ENCODE measurements at places on chromosomes 11 and 22. TPM values are rescaled to one million over a fixed set of nuclear protein-coding genes. Genes with fewer than 3 reads are reported as not detected.
A peak's percentile ranks its signal among the peaks of the same experiment; 100 is the strongest.

DNA sequence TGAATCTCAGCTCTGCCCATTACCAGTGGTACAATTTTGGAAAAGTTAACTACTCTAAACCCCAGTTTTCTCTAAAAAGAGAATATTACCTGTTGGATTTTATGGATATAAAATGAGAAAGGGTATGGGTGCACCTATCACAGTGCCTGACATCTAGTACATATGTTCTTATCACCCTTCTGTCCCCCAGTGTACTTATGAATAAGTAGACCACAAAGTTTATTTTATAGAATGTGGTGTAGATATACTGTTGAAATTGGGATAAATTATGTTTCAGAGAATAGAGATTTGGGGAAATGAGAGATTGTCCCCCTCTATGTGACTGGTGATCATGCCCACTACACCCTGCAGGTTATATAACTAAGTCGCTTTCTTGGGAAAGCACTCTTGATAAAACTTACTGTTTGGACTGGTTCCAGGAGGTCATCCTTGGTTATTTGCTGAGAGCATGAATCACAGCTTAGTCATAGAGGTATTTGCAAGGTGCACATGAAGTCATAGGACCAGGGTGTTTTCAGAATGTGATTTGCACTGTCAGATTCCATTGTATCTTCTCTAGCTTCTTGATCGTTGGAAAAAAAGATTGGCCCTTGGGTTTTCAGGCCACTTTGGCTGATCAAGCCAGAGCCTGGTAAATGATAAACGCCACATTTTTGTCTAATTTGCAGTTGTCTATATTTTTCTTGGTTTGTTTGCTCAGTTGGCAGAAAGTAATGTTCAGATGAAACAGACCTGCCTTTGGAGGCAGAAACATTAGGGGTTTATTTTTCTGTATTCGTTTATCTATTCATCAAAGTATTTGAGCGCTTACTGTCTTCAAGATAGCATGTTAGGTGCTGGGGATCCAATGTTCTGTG is 21.3 kb downstream of the STX3 start:
- peak; percentile 93 for DNase-seq

GRCh38 chr11:31560842-31561476 is 51.4 kb downstream of the ELP4 start:
- no peak for DNase-seq

DNA sequence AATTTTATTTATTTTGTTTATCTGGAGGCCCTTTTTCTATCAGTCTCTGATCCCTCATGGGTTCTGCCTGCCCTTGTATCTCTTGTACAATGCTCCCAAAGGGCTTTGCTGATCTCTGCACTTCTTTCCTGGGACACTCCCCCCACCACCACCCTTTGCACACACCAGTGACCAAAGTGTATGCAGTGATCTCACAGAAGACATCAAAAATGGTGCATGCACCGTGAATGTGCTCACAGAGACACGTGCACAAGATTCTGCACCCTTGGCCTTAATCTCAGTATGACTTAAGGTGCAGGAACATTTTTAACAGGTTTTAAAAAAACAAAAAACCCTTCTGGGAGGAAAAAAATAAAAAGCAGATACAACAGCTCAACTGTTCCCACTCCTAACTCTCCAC is 12.2 kb upstream of the ADSL start:
- DNase-seq = no peak

DNA sequence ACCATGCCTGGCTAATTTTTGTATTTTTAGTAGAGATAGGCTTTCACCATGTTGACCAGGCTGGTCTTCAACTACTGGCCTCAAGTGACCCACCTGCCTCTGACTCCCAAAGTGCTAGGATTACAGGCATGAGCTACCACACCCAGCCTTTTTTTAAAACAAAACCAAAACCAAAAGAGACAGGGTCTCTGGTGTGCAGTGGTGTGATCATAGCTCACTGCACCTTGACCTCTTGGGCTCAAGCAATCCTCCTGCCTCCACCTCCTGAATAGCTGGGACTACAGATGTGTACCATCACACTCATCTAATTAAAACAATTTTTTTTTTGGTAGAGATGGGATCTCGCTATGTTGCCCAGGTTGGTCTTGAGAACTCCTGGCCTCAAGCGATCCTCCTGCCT is 77.7 kb downstream of the PTPRJ start:
- no peak for DNase-seq

Gene LRRC10B
- not detected for total RNA-seq

DNA sequence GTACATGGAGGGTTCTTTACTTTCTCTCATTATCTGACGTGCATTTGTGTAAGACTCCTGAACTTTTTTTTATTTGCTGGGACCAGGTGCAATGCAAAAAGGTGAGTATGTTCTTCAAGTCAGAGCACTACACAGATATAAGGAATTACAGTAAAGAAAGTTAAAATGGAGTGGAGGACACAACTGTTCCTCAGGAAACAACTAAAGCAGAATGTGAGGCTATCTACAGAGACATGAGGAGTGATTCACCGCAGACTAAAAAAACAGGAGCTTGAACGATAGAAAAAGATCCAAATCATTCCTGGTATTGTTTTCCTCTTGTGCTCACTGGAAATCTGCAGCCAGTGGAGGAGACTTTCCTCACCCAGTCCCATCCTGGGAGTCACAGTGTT is 106.2 kb downstream of the ABTB2 start:
- DNase-seq = no peak

GRCh38 chr22:29726512-29727130 is 6.8 kb downstream of the CABP7 start:
- no peak for DNase-seq

Gene PRAME
- not detected for total RNA-seq

Gene ELF5
- total RNA-seq = not detected

DNA sequence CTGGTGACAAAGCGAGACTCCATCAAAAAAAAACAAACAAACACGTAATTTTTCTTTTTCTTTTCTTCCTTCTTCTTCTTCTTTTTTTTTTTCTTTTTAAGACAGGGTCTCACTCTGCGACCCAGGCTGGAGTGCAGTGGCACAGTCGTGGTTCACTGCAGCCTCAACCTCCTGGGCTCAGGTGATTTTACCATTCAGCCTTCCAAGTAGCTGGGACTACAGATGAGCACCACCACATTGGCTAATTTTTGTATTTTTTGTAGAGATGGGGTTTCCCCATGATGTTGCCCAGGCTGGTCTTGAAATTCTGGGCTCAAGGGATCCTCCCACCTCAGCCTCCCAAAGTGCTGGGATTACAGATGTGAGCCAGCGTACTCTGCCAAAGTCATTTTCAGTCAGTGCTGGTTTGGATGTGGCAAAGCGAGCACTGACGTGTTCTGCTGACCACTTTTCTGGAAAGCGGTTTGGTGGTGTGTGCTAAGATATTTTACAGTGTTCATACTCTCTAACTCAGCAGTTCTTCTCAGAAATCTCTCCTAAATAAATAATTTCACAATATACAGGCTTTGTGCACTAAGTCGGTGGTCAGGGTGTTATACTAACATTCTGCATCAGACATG is 10.7 kb downstream of the FAM118A start:
- DNase-seq = peak; percentile 46

GRCh38 chr11:122601141-122602125 is 54.1 kb upstream of the UBASH3B start:
- DNase-seq = peak; percentile 41

Gene UPK3A
- total RNA-seq = not detected

Gene OR56B1
- not detected for total RNA-seq

Gene MUC2
- not detected for total RNA-seq

- DNase-seq = peak; percentile 33
Measured at GRCh38 chr11:34600339-34601084, 20.4 kb upstream of the EHF start.

GRCh38 chr11:57761301-57762234 is at the start of gene CTNND1:
Gene CTNND1 (plus strand): TSS chr11:57761802. CDS start chr11:57791479, 29,677 bp downstream.
- DNase-seq = peak; percentile 97

Gene LDHAL6A
- not detected for total RNA-seq

Gene YPEL4
- under 0.01 TPM for total RNA-seq

DNA sequence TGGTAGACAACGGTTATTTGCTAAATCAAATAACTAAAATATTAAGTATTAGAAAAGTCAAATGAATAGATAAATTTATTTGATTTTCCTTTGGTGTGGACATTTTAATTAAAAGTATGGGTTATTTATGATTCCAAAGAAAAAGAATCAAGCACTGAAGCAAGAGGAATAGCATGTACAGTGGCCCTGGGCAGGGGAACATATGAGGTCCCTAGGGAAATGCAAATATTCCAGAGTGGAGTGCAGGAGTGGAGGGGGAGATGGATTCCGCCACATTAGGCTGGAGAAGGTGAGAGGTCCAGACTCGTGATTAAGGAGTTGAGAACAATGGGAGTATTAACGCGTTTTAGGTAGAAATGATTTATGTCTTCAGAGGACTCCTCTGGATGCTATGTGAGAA is 30.0 kb downstream of the RASSF10 start:
- no peak for DNase-seq

DNA sequence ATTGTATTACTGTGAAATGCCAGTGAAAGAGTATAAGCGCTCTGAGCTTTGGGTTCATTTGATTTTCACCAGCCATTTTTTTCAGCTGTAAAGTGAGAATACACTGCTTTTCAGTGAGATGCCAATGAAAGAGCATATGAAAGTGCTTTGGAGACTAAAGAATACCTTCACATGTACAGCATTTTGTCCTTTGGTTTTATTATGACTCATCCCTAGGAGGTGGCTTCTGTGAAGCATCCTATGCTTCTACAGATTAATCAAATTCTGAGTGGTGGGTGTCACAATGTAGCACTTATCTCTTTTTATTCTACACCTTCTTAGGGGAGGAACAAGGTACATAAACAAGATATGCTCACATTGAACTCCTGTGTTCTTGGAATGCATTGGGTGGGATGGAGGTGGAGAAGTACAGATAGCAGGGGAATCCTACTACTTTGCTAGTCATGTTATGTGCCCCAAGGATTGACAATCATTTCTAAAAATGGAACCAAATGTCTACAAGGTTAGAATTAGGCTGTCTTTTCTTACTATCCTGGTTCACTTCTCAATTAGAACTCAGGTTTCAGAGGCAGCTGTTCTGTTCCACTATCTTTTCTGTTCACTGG is 18.7 kb downstream of the TRIM44 start:
- DNase-seq = no peak

DNA sequence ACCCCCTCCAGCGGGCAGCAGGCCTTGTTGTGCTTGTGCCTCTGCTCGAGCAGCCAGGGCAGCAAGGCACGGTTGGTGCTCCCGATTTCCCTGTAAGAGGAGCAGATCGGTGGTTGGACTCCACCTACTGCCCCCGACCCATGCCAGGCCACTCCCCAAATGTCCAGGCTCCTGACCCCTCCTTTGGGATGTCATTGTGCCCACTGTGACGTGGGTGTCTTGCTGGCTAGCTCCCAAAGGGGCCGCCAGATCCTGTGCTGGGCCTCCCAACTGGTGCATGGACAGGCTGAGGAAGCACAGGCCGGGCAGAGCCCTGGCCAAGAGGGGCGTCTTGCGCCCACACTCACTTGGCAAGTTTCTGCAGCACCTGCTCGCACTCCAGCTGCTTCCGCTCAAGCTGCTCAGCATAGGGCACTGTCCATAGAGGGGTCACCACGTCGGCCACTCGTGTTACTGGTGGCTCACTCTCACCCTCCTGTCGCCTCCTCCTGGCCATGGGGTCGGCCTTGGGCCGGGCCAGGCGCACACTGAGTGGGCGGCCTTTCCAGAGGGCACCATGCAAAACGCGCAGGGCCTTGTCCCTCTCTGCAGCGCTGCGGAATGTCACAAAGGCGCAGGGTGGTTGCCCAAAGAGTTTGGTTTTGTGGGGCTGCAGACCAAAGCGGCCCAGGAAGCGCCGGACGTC is at the start of gene RANBP1:
Gene RANBP1 (plus strand): TSS at position 414 of the 685 bp plus-strand sequence. CDS start 81 bp downstream, at position 495.
- no peak for DNase-seq

Gene CHST1
- 7.1 TPM for total RNA-seq

Gene AKIP1
- total RNA-seq = 50.2 TPM

- DNase-seq = no peak
Measured at GRCh38 chr11:128021349-128022006, 565.9 kb downstream of the ETS1 start.

Gene CCDC15
- 2.3 TPM for total RNA-seq

DNA sequence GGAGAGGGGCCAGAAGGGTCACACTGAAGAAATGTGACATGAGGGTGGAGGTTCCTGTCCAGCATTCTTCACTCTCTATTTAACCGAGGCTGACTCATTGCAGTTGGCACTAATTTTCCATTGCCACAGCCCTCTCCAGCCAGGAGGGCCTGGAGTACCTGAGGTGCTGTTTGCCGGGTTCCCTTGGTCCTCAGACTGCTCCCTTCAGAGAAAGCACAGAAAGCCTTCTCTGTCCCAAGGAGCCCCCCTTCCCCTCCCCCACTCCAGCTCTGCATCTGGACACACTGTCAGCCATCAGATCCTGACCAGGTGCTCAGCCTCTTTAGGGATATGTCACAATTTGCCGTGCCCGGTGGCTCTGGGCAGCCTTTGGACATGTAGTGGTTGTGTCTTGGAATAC is 3.2 kb upstream of the C11orf91 start:
- peak; percentile 76 for DNase-seq

GRCh38 chr11:121884626-121885025 is 231.4 kb downstream of the BLID start:
- DNase-seq = no peak

DNA sequence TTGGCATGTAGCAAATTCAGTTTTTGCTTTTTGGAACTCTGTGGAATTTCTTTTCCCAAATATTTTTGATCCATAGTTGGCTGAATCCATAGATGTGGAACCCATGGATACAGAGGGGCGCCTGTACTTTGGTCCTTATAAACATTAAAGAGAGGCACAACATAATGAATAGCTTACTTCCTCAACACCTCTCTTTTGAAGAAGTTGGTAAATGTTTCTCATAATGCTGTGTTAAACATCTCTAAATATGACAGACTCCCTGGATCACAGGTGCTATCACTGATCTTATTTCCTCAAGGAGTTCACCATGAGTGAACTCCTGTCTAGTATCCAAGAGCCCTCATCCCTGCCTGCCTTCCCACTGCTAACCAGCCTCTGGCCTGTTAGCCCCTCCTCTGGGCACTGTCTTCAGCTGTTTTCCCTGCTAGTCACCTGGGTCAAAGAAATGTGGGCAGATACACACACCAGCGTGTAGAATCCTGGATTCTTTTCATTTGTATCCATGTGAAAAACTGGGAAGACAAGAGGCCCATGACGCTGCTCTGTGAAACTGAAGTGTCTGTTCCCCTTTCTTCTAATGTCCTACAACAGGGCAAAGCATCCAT is 63.7 kb downstream of the HIRA start:
- no peak for DNase-seq

DNA sequence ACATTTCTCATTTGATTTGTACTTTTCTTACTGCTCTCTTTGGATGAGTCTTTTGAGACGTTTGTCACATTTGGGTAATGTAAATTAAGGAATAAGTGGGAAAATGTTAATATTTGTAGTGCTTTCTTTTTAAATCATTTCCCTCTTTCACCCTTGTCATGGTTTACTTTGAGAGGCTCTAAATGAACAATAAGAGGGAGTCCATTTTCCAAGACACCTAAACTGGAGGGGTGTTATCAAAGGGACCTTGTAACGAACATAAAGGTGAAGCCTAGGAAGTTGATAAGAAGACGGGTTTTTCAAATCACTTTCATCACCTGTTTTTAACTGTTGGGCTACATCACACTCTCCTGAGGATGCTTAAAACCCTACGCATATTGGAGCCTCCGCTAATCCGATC is 12.1 kb downstream of the EED start:
- DNase-seq = no peak

- peak; percentile 68 for DNase-seq
Measured at GRCh38 chr22:37186228-37186996, 1.6 kb downstream of the C1QTNF6 start.

- DNase-seq = no peak
Measured at GRCh38 chr22:43094551-43094950, 5.4 kb upstream of the TTLL1 start.
